ENCODE measurements at places on chromosomes 6 and 20.

- peak; percentile 40 for DNase-seq
These were observed 22.4 kb upstream of the RALY start for GRCh38 chr20:33971147-33971975.

GRCh38 chr20:21046413-21047070 lies 59.6 kb downstream of the LINC00237 start:
- no peak for DNase-seq

GRCh38 chr6:149252622-149253021 lies 64.9 kb upstream of the TAB2 start:
- no peak for DNase-seq

DNA sequence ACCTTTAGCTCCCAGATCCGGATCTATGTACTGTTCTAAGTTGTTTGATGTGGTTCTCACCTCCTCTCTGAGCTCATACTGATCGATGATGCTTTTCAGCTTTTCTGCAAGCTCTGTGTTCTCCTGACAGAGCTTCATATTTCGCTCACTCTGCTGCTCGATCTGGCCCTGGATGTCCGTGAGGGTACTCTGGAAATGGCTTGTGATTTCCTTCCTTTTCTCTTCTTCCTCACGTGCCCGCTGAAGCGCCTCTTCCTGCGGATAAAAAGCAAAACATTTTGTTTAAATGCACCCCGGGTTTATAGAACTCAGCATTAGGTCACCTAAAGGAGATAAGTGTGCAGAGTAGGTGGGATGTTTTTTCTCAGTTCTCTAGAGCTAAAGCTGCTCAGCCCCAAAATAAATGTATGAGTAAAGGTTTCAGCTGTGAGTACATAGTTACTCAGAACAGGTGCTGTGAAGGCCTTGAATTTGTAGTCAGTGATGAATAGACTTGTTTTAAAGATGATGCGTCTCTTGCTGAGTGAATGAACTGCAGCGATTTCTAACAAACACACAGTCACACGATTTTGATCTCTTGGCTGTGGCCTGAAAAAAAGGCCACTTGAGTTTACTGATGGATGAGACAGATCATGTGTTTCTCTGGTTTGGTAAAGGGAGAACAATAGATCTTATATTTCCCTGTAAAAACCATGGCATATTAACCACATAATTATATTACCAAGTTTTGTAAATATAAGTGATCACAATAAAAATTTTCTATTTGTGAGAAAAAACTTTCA lies 29.1 kb downstream of the TXLNB start:
- no peak for DNase-seq

- no peak for DNase-seq
These were observed 41.3 kb downstream of the TGM3 start for GRCh38 chr20:2337142-2337541.

DNA sequence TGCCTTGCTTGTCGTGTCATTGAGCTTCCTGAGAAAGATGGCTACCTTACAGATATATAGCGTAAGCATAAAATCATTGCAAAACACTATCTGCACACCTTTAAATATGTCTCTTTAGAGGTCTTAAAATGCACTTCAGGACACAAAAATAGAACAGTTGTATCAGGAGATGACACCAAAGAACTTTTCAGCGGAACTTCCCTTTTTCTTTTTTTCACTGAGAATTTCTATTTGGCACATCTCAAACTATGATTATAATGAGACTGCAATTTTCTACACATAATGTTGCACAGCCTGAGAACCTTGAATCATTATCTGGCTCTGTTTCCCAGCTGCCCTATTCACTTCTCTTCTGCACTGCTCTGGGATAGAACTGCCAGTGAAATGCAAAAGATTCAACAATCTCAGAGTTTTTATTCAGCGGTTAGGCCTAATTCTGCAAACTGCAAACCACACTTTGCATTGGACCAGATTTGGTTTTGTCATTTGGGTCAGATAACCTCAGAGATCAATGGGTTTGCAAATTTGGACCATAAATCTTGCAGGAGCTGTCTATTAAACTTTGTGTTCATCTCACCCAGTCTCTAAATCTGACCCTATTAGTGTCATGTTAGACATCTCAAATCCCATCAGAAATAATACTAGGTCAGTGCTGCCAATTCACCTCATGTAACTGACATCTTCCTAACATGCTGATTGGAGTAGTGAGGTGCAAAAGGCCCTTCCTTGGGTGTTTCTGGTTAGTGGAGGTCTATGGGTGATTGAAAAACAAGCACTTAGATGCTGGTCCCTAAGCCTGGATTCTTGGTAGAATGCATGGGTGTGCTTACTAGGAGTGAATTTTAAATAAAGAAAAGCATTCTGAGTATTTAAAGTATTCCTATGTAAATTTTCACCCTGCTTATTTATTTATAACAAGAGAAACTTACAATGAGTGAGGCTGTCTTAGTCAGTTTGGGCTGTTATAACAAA lies 382.7 kb downstream of the UTRN start:
- DNase-seq, result no peak

DNA sequence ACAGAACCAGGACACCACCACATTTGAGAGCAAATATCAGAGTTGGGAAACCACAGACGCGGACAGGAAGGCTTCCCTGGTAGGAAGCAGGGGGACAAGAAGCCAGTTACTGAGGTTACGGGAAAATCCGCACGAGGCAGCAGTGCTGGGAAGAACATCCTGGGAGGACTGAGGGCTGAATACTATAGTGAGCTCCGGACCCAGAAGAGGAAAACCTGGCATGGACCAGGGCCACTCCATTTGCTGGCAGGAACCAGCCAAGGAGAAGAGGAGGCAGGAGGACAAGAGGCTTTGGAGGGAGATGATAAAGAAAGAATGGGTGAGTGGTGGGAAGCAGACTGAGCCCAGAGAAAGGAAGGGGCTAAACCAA lies 6.1 kb upstream of the DSN1 start:
- peak; percentile 63 for DNase-seq

GRCh38 chr6:156839591-156840001 lies 62.4 kb downstream of the ARID1B start:
- no peak for DNase-seq

- no peak for DNase-seq
These were observed 23.2 kb upstream of the AHI1 start for GRCh38 chr6:135520781-135521180.

DNA sequence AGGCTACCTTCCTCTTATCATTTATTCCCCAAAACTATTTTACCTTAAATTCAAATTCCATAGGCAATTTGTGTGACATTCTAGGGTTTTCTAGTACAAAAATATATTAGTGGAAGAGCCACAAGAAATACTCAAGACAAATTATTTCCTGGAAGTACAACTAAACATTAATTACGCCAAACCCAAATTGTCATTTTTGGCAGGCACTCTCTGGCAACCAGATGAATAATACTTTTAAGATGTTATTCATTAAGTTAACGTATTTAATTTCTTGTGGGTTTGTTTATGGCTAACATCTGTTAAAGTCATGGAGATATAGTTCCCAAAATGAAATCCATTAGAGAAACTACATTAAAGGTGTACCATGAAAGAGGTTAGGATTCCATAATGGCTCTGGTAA lies 40.5 kb downstream of the HMGN3 start:
- no peak for DNase-seq

GRCh38 chr6:79649016-79649415 lies 17.9 kb downstream of the SH3BGRL2 start:
- DNase-seq, result no peak

DNA sequence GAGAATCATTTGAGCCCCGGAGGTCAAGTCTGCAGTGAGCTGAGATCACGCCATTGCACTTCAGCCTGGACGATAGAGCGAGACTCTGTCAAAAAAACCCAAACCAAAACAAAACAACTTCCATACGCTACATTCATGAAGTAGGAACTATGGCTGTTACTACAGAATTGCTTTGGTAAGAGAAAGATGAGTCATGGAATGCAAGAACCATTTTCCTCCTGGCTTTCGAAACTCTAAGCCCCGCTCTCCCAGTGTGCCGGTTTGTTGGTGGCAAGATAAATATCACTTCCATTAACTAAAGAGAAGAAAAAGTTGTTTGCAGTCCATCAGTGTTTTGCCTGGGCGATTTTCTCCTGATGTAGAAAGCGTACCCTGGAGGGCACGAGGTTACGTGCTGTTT lies 61.3 kb downstream of the ZDHHC14 start:
- no peak for DNase-seq

- no peak for DNase-seq
These were observed 570.1 kb downstream of the DHX35 start for GRCh38 chr20:39532205-39532604.

DNA sequence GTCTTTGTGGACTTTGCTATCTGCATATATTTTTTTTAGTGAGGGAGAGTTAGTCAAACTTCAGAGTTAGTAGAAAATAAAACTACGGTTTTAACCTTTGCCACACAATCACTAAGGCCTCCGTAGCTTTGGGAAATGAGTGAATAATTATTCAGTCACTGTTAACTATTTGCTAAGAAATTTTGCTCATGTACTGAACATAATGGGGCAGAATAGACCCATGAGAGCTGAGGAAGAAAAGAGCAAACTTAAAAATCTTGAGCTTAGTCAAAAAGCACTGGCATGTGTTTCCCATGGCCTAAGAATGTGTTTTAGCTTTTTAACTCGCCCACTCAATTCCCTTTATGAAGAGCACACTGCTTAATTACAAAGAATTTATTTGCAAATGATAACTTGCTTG lies 60.4 kb upstream of the SUPT3H start:
- no peak for DNase-seq

DNA sequence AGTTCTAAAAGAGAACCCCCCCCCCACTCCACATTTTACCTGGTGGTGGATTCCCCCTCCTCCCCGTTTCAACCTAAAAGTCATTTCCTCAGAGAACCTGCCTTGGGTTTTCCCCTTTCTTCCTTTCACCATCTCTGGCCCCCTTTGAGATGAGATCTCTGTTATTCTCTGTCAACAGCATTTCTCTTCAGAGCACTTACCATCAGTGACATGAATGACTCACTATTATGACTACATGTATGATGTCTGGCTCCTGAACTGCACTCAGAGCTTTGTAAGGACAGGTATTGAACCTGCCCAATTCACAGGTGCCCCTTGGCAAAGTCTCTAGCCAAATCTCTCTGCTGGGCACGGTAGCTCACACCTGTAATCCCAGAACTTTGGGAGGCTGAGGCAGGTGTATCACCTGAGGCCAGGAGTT lies 61.4 kb upstream of the JARID2 start:
- no peak for DNase-seq

DNA sequence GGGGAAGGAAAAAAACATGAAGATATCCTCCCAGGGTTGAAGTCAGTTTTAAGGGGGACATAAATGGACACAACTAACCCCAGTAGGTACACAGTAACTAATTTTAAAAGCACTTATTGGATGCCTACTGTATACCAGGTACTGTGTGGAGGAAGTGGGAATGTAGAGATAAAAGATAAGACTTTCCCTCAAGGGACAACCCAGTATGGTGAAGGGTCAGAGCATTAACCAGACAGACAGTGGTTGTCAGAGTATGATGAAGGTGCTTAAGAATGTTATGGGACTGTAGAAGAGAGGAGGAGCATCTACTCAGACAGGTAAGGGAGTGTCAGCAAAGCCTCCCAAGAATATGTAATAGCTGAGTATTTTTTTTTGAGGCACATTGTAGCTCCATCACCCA lies 906 bp downstream of the ABCF1 start:
- DNase-seq, result no peak

DNA sequence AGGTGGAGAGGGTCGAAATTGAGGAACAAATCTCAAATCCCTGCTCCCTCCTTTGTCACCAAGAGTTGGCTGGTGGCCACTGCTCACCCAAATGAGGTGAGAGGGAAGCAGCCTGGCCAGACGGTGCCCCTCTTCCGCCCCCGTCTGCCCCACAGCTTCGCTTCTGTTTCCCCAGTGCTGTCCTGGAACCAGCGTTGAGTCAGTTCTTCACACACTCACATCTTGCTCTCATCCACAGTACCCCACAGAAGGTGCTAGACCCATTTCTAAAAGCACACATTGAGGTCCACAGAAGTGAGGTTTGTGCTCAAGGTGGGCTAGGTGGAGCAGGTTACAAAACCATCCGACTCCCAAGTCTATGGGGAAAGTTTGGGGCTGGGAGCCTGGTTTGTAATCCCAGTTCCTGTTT lies 3.8 kb downstream of the CEBPB start:
- DNase-seq, result peak; percentile 69

GRCh38 chr6:47438481-47439347 lies 38.9 kb upstream of the CD2AP start:
- DNase-seq, result no peak

GRCh38 chr6:106501960-106502371 lies 127.3 kb downstream of the RTN4IP1 start:
- no peak for DNase-seq

DNA sequence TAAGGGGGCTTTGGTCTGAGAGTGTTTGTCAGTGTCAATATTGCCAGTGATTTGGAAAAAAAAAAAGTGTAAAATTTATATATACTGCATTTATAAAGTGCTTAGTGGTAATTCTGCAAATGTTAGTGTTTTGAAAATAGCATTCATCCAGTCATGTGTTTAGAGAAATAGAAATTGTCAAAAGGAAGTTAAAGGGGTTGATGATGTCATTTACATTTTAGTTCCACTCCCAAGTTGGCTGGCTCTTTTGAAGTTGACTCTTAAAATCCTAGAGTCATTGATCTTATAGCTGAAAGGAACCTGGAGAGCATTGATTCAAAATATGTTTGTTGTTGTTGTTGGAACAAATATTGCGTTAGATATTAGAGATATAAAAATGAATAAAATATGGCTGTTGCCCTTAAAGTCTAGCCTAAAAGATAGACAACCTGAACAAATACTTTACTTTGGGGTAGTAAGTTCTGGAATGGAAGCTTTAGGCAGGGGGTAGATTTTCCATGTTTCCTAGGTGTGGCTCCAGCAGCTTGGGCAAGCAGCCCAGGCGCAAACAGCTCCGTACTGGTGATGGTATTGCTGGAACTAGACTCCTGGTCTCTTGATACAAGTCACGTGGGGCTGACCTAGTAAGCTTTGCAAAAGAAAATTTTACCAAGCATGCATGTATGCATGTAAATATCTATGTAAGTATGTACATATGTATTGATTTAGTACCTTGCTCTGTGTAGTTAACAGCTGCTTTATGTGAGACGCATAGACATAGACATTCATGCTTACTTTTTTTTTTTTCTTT lies 46.3 kb downstream of the HIVEP1 start:
- no peak for DNase-seq

- no peak for DNase-seq
These were observed 185.9 kb upstream of the FOXA2 start for GRCh38 chr20:22770241-22770800.

GRCh38 chr6:30555816-30556065 lies 548 bp downstream of the GNL1 start:
- no peak for DNase-seq

DNA sequence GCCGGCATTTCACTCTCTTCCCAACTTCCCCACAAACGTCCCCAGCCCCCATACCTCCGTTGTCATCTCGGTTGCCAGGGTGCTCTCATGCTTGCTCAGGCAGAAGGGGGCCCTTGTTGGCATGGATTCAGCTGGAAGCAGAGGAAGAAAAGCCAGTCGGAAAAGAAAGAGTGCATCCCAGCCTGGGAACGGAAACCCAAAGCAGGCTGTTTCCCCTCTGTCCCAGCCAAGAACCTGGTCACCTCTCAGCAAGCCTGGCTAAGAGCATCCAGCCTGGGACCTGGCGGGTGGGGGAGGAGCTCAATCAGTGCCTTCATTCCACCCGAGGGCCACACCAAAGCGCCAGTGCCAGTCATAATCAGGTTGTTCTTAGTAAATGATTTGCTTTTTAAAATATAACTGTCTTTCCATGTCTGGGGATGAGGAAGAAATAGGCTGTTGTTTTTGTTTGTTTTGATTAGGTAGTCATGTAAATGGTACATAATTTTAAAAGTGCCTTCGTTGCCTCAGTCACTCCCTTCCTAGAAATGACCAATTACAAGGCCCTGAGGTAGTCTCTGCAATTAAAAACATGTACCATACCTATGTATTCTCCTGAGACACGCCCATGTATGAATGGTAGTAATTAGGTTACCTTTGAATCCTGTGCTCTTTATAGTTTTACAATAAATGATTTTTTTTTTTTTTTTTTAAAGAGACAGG lies 21.1 kb downstream of the CHMP4B start:
- DNase-seq, result peak; percentile 70
